Mesenchymal stem cell (in vitro differentiated cells and primary cell): ENCODE measurements at places on chromosomes 13 and 19.

DNA sequence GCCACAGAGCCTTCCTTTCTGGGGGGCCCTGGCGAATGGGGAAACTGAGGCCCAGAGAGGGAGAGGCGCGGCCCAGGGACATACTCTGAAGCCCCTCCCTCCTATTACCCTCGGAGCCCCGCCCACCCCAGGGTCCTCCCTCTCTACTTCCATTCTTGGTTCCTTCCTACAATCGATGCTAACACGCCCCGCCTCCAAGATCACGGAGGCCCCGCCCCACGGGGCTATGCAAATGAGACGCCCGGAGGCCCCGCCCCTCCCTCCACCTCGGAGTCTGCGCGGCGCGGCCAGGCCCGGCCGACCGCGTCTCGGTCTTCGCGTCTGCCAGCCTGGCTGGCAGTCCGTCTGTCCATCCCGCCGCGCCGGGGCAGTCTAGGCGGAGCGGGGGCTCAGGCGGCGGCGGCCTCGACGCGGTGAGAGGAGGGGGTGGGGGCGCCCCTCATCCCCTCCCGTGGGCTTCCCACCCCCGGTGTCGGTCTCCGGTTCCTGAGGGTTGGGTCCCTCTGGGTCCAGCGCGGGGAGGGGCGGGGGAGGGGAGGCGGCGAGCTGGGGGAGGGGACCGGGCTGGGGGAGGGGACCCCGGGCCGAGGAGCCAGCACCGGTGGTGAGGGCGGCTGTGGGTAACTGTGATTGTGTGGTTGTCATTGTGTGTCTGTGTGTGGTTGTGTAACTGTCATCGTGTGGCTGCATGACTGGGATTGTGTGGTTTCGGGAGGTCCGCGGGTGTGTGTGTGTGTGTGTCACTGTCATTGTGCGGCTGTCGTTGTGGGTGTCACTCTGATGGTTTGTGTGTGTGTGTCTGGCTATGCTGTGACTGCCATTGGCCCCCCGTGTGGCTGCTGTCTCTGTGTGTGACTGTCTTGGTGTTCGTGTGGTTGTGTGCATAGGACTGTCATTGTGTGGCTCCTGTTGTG is at the start of gene PLPPR2:
Gene PLPPR2 (plus strand): TSS at position 273 of the 914 bp plus-strand sequence. CDS start 2,242 bp downstream, outside the sequence.
- peak; percentile 91 for DNase-seq

DNA sequence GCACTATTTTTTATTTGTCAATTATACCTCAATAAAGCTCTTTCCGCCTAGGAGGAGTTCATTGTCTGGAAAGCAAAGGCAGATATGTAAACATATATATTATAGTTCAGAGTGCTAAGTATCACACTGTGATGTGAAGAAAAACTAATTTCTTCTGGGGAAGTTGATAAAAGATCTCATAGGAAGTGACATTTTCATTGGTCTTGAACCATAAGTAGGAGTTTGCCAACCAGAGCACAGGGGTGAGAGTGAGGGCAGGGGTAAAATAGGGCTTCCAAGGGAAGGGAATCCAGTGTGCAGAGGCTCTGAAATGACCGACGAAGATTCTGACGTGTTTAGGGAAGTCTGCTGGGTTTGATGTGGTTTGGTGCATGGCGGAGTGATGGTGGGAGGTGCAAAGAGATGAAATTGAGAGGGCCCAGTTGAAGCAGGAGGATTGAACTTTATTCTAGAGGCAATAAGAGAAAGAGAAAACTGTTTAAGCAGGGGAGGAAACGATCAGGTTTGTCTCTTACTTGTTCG is 780 bp upstream of the GTF2F2 start:
- peak; percentile 51 for DNase-seq

DNA sequence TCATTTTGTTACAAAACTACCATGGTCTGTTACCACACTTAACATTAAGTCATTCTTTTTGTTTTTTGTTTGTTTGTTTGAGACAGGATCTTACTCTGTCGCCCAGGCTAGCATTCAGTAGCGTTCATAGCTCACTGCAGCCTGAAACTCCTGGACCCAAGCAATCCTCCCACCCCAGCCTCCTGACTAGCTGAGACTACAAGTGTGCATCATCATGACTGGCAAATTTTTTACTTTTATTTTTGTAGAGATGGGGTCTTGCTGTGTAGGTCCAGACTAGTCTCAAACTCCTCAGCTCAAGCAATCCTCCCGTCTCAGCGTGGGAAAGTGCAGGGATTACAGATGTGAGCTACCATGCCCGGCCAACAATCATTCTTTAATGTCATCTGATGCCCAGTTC is 3.3 kb downstream of the ALDH16A1 start:
- DNase-seq, result no peak

DNA sequence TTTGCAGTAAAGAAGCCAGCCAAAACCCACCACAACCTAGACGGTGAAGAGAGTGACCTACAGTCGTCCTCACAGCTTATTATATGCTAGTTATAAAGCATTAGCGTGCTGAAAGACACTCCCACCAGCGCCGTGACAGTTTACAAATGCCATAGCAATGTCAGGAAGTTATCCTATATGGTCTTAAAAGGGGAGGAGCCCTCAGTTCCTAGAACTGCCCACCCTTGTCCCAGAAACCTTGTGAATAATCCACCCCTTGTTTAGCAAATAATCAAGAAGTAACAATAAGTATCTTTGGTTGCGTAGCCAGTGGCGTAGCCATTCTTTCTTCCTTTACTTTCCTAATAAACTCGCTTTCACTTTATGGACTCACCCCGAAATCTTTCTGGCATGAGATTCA is 227.9 kb upstream of the ARGLU1 start:
- DNase-seq, result peak; percentile 10

- DNase-seq, result no peak
Measured at GRCh38 chr19:22622020-22622419, 12.1 kb upstream of the ZNF492 start.

DNA sequence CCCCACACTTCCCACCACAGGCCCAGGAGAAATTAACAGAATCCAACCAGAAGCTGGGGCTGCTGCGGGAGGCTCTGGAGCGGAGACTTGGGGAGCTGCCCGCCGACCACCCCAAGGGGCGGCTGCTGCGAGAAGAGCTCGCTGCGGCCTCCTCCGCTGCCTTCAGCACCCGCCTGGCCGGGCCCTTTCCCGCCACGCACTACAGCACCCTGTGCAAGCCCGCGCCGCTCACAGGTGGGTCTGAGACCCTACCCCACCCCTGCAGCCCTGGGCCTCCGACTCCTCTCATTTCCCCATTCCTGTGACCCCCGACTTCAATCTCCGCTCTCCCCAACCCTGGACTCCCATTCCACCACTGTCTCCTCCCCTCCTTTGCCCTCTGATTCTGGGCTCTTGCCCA is 17.8 kb downstream of the PKN1 start:
- DNase-seq, result no peak

GRCh38 chr13:24922387-24922744 is 158.4 kb downstream of the RNF17 start:
- peak; percentile 65 for DNase-seq

GRCh38 chr19:12166626-12167025 is 3.7 kb downstream of the ZNF136 start:
- peak; percentile 48 for DNase-seq

GRCh38 chr13:94784066-94784465 is 71.7 kb upstream of the SOX21 start:
- peak; percentile 18 for DNase-seq

DNA sequence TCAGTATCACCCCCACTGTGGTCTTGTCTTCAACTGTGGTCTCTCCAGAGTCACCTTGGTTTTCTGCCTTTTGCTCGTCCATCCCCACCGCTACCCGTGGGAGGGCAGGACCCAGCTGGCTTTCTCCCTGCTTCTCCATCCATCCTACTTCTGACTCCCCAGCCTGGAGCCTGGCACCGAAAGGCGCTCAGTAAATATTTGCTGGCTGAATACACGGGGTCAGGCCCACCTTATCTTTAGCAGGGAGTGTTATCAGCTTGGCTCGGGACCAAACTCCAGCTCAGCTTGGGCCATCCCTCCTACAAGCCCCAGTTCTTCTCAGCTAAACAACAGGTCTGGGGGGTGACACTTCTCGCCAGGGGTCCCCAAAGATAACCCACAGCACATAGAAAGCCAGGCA is 62.0 kb upstream of the KLF2 start:
- DNase-seq, result no peak

DNA sequence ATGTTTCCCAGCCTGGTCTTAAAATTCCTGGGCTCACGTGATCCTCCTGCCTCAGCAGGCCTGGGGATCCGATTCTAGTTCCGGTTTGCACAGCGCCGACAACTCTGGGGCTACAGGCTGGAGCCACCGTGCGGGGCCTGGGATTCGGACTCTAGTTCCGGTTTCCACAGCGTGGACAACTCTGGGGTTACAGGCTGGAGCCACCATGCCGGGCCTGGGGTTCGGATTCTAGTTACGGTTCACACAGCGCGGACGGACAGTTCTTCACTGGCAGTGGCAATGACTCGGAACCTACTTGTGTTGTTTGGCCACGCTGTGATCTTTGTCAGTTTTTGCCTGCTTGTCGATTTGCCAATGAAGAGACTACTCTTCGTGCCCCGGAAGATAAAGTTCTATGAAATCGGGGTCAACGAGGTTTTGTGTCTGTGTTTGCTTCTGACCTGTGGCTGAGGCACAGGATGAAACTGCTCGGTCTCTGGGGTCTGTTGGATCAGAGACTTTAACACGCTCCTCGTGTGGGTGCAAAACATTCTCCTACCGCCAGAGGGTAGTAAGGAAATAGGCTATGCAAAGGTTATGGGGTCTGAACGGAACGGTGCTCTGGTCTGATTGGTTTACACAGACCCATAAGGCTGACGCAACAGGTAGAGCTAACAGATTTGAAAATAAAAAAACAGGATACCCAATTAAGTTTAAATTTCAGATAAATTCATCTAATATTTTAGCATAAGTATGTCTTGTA is 12.1 kb upstream of the ZSCAN1 start:
- peak; percentile 23 for DNase-seq

- no peak for DNase-seq
Measured at GRCh38 chr19:1270854-1271527, 1.9 kb downstream of the CIRBP start.

DNA sequence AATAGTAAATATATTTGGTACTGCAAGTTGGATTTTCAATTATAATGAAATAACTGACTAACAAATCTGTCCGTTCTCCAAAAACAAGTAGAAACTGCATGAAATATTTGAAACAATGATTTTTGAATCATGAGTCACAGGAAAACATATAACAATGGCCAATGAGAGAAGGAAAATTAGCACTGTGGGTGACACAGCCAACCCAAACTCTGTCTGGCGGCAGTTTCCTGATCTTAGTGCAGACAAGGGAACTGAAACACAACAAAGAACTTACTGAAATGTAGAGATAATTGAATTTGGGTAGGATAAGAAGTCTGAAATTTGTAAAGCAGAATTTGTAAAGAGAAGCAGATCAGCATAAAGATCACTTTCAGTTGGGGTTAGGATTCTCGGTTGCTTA is 2743.3 kb upstream of the PCDH20 start:
- DNase-seq, result no peak

DNA sequence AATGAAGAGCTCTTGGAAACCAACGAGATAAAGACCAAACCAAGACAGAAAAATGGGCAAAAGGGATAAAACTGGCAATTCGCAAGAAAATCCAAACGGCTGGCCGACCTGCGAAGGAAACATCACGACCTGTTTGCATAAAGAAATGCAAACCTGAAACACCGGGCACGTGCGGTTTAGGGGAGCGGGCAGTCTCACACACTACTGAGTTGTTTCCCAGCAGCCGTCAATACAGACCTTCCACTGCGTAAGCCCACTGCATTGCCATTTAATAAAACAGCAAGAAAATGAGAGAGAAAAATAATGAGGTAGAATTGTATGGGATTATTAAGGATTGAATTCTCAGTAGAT is 642 bp upstream of the PEG3 start:
- no peak for DNase-seq

DNA sequence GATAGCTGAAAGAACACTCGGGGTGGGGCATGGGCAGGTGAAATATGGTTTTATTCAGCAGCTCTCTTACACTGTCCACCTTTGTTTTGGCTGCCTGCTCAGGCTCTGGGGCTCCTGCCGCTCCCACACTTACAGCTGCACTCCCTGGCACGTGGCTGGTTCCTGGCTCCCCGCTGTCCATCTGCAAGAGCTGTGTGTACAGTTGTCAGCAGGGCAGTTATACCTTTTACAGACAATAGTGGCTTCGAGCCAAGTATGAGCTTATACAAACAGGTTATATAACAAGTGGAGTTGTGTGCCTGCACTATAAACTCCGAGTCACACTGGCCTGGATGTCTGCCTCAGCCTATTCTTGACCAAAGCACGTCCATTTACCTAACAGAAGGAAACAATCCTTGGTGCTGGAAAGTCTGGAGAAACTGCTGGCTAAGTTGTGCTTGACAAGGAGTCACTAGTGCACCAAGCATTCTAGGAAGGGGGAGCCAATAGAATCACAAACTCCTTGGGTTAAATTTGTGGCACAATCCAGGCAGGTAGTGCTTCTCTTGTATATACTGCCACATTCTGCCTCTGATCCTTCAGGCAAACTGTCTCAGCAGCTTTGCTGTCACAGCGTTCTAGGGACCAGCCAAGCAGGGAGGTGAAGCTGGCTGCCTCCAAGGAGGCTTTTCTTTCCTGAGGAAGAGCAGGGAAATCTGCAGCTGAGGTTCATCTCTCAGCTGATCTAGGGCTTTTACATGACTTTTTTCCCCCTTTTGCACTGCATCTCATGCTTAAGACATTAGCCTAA is 68.2 kb downstream of the NHLRC3 start:
- DNase-seq, result no peak

- no peak for DNase-seq
Measured at GRCh38 chr19:53813996-53814395, 10.1 kb downstream of the NLRP12 start.

- DNase-seq, result no peak
Measured at GRCh38 chr19:14418856-14419105, 360 bp downstream of the DDX39A start.

DNA sequence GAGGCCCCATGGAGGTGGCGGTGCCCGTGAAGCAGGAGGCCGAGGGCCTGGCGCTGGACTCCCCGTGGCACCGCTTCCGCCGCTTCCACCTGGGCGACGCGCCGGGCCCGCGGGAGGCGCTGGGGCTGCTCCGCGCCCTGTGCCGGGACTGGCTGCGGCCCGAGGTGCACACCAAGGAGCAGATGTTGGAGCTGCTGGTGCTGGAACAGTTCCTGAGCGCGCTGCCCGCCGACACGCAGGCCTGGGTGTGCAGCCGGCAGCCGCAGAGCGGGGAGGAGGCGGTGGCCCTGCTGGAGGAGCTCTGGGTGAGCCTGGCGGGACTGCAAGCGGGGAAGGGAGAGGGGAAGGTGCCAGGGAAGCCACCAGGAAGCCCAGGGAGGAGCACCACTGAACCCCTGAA is 5.8 kb downstream of the ZNF444 start:
- no peak for DNase-seq

GRCh38 chr13:98992355-98992754 is 14.5 kb upstream of the DOCK9 start:
- no peak for DNase-seq

- DNase-seq, result no peak
Measured at GRCh38 chr13:85816413-85816812, 17.2 kb upstream of the SLITRK6 start.
